Activated T-cell treated with anti-CD3 and anti-CD28 coated beads for 24 hours (primary cell): ENCODE measurements at places on chromosomes 1 and 21.
A peak's percentile ranks its signal among the peaks of the same experiment; 100 is the strongest.

DNA sequence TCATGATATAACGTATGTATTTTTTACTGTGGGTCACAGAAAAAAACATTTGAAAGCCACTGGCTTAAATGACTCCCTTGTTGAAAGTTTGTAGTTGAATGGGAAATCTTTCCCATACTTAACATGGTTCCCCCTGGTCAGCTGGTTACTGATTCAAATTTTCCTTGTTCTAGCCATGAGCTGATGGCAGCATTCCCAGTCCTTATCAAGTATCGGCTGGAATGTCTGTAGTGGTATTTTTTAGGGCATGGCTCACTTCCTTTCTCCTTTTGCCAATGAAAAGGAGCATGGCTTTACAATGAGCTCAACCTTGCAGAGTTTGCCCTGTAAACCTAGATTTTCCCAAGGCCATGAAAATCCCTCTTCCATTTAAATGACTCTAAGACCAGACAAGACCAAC is 55.7 kb downstream of the GIPC2 start:
- no peak for DNase-seq

GRCh38 chr1:52033190-52034049 is at the start of gene KTI12:
KTI12 (minus strand) TSS chr1:52033810; CDS start chr1:52033761, 49 bp downstream.
- peak; percentile 77 for DNase-seq

GRCh38 chr1:205287767-205288559 is 33.6 kb downstream of the NUAK2 start:
- DNase-seq, result peak; percentile 70

GRCh38 chr1:12215118-12215961 is 14.5 kb upstream of the VPS13D start:
- no peak for DNase-seq

DNA sequence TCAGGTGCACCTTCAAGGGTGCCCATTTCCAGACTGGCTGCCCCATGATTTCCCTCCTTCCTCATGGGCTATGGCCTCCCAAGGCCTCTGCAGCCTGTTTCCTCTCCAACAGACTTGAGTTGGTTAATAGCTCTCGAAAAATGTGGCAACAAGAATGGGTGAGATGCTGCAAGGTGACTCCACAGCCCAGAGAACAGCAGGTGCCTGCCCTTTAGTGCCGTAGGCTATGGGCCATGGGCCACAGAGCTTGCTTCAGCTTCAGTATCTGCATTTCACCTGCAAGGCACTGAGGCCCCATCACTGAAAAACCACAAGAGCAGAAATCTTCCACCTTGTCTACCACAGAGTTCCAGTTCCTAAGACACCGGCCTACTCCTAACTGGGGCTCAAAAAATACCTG is 122.0 kb downstream of the ETS2 start:
- DNase-seq, result no peak

- DNase-seq, result no peak
Observed at GRCh38 chr1:172117800-172118199, 276.5 kb downstream of the DNM3 start.

GRCh38 chr1:12486401-12487005 is 131.5 kb downstream of the DHRS3 start:
- no peak for DNase-seq

- DNase-seq, result peak; percentile 56
Observed at GRCh38 chr1:66282343-66282852, 251.6 kb upstream of the SGIP1 start.

GRCh38 chr1:183030053-183030452 is 6.8 kb downstream of the LAMC1 start:
- no peak for DNase-seq

GRCh38 chr1:59404796-59405195 is 107.9 kb downstream of the FGGY start:
- no peak for DNase-seq

DNA sequence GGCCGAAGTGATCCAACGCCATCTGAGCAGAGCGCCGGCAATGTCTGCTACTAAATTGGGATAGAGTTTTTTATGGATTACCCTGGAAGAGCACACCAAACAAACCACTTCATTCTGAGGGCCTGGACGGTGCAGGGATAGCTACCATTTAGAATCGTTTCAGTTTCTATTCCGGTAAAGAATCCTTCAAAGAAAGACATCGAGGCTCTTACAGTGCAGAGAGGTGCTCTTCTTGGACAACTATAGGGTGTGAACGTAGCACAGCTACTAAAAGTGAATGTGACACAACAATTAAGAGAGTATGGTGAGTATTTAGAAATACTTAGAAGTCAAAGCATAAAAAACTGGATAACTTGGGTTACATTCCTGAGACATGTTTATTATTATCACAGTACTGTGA is 16.1 kb downstream of the HIVEP3 start:
- DNase-seq, result no peak

DNA sequence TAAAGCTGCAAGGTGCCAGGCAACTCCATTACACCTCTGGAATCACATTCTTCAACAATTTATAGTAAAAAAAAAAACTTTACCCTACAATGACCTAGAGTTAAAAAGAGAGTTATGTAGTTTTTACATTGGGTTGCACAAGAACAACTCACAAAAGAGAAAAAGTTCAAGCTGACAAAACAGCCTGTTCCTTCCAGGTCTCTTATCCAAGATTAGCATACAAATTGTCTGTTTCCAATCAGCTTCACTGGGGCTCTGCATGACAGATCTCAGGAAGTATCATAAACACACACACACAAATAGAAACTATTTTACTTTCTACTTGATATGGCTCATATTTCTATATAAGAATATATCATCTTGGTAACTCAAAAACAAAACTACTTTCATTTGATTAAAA is 154.6 kb downstream of the PCNX2 start:
- DNase-seq, result no peak

DNA sequence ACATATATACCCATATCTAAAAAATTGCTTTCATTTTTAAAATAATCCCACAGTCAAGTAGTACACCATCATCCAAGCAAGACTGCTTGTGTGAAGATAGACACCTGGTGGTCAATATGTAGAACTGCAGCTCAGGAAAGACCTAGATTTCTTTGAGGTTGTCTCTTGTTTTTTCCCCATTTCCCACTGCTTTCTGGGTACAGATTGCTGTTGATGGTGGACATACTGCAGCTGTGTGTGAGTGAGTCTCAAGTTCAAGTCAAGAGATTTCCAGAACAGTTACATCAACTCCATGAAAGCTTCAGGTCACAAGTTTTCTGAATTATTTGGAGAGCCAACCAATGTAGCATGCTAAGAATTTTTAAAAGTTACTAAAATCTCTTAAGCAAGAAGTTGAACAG is 306.4 kb downstream of the DUSP10 start:
- no peak for DNase-seq

- no peak for DNase-seq
Observed at GRCh38 chr1:45353685-45354084, 13.4 kb upstream of the MUTYH start.

- DNase-seq, result no peak
Observed at GRCh38 chr1:9265968-9266367, 26.7 kb upstream of the SPSB1 start.

DNA sequence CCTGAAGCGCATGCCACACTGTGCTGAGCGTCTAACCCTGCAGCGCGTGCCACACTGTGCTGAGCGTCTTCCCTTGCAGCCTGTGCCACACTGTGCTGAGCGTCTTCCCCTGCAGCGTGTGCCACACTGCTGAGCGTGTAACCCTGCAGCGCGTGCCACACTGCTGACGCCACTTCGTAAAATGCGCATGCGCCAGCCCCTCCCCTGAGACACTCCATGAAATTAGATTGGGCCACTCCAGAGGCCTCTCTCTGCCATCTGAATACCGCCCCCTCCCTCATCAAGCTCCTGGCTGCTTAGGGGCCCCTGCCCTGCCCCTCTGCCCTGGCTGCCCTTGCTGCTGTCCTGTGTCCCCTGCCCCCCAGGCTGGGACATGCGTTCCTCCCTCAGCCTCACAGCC is 84.8 kb downstream of the POFUT2 start:
- DNase-seq, result no peak

- no peak for DNase-seq
Observed at GRCh38 chr1:1117469-1117831, 1.6 kb upstream of the C1orf159 start.

GRCh38 chr1:157971769-157972168 is 21.7 kb upstream of the KIRREL1 start:
- no peak for DNase-seq

DNA sequence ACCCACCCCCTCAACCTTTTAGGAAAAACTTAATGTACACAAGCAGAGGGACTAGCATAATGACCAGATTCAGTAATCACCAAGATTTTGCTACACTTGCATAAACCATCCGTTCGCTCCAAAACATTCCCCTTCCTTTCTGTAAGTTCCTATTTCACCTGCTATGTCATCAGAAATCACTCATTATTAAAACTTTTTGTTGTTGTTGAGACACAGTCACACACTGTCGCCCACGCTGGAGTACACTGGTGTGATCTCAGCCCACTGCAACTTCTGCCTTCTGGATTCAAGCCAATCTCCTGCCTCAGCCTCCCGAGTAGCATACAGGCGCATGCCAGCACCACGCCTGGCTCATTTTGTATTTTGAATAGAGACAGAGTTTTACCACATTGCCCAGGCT is 3.4 kb downstream of the MRPL20 start:
- DNase-seq, result no peak

GRCh38 chr1:197843401-197843800 is 59.0 kb upstream of the C1orf53 start:
- no peak for DNase-seq

DNA sequence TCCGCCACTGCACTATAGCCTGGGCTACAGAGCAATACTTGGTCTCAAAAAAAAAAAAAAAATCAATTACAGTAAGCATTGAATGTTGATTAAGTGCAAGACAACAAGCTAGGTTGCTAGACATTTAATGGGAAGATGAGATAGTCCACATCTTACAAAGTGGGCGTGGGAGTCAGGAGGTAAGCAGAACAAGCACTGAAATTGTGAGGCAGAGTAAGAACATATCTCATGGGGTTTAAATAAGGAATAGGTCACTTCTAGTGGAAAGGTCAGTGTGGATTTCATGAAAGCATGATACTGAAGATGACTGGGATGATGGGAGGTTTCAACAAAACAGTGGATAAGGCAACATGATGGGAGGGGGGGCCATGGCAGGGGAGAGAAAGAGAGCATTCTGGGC is 1.9 kb upstream of the OLFML2B start:
- no peak for DNase-seq

GRCh38 chr1:215748431-215748830 is 181.3 kb downstream of the KCTD3 start:
- no peak for DNase-seq

- DNase-seq, result no peak
Observed at GRCh38 chr1:228070851-228071250, 11.7 kb upstream of the ARF1 start.

DNA sequence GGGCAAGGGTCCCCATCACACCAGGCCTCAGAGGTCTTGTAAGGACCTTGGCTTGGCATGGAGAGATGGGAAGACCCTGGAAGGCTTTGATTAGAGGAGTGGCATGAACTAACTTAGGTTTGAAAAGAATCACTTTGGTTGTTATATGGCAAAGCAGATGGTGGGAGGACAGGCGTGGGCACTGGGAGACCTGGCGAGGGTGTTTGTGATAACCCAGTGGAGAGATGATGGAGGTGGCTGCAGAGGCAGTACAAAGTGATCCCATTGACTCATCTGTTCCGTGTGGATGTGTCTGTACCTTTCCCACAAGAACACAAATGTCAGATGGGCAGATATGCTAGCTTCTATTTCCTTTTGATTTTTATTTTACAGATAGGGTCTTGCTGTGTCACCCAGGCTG is 168.3 kb downstream of the SLC35F3 start:
- no peak for DNase-seq

DNA sequence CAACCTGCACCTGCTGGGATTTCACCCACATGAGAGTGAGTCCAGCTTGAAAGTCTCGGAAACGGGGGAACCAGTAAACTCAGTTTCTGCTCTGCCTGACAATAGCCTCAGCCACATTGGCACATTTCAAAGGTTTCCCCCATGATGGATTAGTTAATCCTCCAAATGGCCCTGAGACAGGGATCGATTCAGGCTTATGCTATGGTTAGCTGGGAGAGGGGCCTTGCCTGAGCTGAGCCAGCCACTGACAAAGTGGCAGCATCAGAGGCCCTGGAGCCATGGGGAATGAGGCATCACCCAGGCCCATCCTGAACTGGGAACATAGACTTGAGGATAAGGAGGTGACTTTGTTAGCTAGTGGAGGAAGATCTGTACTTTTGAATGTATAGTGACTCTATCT is 2.9 kb upstream of the CLSTN1 start:
- DNase-seq, result no peak

GRCh38 chr1:44049839-44050238 is 18.6 kb upstream of the SLC6A9 start:
- DNase-seq, result no peak

DNA sequence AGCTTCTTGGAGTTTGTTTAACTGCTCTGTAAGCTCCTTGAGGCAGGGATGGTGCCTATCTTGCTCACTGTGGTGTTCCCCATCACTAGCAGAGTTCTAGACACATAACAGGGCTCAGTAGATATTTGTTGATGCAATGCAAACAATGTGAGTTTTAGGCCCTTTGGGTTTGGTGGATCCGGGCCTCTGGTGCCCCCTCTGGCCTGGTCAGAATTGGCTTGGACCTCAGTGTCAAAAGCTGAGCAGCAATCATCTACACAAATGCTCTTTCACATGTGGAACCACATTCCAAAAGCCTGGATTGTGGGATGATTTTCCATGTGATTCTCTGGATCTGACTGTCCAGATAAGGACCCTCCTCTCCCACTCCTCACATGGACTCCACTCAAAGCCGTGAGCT is 53.4 kb upstream of the BCAR3 start:
- DNase-seq, result no peak

DNA sequence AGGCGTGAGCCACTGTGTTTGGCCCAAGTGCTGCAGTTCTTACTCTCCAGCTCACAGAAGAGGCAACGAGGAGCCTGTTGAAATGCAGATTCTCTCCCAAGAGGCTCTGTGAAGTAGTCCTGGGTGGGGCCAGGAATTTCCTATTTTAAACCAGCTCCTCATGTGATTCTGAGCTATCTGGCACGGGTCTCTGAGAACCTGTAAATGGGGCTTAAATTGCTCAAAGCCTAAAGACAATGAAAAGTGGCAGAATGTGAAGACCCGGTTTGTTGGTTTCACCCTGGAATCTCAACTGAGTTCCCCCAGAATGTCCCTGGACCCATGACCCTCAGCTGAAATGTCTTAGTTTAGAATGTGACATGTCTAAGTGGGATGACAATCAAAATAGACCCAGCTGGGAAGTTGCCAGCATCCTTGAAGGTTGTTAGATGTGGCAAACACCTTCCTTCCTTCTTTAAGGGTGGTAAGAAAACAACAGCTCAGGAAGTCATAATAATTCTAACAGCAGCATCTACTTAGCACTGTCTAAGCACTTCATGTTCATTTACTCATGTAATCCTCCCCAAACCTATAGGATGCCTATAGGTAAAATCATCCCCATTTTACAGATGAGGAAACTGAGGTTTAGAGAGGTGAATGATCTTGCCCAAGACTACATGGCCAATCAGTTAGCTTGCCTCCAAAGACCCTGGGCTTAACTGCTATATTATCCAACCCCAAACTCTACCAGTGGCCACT is 20.9 kb upstream of the ATP5PO start:
- no peak for DNase-seq

GRCh38 chr1:43241413-43241836 is 28.4 kb upstream of the TMEM125 start:
- DNase-seq, result no peak
